ENCODE measurements at places on chromosomes 3 and 15.

GRCh38 chr3:127717357-127718244 is 44.8 kb downstream of the ABTB1 start:
- DNase-seq, result no peak

DNA sequence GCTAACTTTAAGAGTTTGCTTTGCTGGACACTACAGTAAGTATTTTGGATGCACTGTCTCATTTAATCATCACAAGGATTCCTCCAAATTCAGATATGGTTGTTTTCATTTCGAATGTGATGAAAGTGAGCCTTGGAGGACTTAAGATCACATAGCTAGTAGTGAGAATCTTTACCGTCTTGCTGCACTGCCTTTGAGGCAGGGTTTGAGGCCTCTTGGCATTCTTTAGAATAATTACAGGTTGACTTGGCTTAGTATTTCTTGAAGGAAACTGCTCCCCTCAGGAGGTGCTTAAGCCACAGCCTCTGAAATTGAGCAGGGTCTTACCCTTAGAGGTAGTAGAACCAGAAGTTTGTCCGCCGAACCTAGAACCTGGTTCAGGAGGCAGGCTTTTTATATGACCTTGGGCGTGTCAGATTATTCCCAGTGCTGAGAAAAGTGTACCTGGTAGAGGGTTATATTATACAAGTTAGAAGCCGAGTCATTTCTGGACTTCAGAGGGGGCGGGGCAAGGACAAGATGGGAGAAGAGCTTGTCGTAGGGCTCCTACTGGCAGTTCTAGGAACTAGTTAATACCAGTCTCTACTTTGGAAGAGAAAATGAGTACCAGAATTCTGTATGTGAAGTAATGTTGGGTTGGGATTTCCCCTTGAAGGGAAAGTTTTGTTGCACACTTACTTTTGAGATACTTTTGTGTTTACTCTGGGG is 1.1 kb downstream of the TFG start:
- no peak for DNase-seq

- no peak for DNase-seq
Observed at GRCh38 chr15:63449731-63450130, 54.7 kb upstream of the USP3 start.

DNA sequence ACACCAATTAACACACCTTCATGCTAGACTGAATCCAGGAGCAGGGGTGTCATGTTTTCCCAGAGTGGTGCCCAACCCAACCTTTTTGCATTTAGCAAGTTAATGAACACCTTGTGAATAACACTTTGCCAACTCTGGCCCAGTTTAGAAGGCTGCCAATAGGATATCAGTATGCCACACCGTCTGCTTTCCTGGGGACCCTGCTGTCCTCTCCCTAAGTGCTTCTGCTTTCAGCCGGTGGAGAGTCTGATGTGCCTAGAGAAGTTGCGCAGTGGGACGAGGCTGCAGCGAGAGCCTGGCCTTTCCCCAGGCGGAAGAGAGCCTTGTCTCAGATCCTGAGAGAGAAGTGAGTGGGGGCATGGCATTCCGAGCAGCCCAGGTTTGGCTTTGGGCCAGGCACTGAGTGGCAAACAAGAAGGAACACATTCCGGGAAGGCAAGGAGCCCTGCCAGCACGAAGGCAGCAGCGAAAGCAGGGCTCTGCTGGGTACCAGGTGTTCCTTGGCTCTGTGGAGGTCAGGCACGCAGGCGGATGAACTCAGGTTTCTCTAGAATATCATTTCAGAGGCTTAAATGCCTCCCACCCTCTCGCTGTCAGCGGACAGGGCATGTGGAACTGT is 36.9 kb downstream of the SENP8 start:
- no peak for DNase-seq

DNA sequence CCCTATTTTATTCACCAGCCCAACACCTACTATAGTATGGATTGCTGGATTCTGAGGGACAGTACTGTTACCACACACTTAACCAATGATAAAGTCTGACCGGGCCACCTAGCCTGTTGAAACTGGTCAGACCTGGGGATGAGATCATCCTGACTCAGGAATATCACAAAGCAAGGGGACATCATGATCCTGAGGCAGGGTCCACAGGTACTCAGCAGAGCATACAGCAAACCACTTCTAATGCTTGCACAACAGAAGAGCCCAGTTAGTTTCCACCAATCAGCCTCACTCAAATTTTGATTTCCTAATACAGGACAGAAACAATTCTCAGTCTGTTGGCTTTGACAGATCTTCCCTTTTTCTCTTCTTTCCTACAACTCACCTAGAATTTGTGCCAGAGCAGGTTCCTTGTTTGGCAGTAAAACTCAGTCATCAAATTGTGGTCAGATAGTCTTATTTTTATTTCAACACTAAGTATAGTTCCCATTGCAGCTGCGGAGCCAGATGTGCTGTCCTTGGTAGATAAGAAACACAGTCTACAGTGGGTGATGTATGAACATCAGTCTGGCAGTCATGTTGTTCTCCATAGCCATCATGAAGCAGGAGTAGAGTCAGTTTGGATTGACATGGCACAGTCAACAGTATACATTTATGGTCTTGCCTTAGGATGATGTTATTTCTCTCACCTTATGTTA is 90.1 kb upstream of the PRR23C start:
- no peak for DNase-seq

DNA sequence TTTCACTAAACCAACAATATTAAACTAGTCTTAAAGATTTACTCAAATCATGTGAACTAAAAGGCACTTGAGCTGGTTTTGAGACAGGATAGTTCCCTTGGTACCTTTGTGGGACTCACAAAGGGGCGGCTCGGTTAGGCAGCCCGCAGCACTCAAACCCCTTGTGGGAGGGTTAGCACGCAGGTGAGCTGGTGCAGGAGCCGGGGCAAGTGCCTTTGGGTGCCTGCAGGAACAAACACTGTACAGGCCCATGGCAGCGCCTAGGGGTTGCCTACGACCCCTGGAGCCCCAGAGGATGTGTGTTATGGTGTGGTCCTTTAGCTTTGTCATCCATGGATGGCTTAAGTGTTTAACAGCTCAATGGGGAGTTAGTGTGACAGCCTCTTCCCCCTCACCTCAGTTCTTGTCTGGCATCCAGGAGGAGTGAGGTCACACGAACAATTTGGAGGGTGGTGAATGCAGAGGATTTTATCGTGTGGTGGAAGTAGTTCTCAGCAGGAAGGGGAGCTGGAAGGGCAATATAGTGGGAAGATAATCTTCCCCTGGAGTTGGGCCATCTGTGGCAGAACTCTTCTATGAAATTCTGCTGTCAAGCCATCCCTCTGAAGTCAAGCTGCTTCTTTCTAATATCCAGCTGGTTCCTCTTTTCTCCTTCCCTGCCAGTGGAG is 470.9 kb downstream of the RBMS3 start:
- DNase-seq, result no peak

All from stimulated activated CD4-positive, alpha-beta T cell treated with anti-CD3 and anti-CD28 coated beads, TNF-alpha, amount 100 ng/mL, for 1 hour (primary cell).